ENCODE measurements at places on chromosomes 7 and 10. TPM values are rescaled to one million over a fixed set of nuclear protein-coding genes. Genes with fewer than 3 reads are reported as not detected.

DNA sequence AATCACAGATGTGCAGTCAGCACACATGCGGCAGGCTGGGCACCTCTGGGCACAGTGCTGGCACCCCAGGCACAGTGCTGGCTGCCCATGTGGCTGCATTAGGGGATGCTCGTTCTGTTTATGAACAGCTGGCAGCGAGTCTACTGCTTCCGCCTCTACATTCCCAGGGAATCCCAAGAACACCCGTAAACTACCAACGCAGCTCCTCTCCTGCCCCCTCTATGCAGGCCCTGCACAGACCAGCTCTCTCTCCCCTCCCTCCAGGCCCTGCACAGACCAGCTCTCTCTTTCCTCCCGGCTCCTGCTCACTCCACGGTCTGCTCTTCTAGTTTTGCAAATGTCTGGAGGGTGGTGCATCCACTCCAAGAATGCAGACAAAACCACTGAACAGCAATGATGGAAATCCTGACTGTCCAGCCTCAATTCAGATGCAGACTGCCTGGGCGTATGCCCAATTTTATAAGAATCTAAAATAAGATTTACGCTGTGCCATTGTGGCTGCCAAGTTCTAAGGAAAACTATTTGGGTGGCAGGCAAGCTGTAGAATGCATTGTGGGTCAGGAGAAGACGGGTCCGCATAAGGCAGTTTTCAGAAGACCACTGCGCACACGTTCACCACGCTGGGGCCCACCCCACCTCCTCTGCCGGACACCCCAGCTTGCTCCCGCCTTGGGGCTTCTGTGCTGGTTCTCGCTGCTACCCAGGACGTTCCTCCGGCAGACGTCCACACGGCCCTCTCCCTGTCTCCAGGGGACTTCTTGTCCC lies 234.6 kb downstream of the ZMYND11 start:
- no peaks in the 10 kb centered on the region for H3K36me3 ChIP-seq
- H3K4me1 ChIP-seq, result no peaks in the 10 kb centered on the region
- H3K4me3 ChIP-seq, result no peak overlapping the region
- no peak overlapping the region for H3K27ac ChIP-seq
- DNase-seq, result no peak
- H3K27me3 ChIP-seq, result peaks cover 5% of the 10 kb centered on the region

Gene BLNK
- total RNA-seq, result 1.7 TPM

Gene KDM7A
- 55.0 TPM for total RNA-seq

Gene PNLIP
- not detected for total RNA-seq
